EH (cell line): ENCODE measurements at places on chromosomes 3 and 15.
A peak's percentile ranks its signal among the peaks of the same experiment; 100 is the strongest.

DNA sequence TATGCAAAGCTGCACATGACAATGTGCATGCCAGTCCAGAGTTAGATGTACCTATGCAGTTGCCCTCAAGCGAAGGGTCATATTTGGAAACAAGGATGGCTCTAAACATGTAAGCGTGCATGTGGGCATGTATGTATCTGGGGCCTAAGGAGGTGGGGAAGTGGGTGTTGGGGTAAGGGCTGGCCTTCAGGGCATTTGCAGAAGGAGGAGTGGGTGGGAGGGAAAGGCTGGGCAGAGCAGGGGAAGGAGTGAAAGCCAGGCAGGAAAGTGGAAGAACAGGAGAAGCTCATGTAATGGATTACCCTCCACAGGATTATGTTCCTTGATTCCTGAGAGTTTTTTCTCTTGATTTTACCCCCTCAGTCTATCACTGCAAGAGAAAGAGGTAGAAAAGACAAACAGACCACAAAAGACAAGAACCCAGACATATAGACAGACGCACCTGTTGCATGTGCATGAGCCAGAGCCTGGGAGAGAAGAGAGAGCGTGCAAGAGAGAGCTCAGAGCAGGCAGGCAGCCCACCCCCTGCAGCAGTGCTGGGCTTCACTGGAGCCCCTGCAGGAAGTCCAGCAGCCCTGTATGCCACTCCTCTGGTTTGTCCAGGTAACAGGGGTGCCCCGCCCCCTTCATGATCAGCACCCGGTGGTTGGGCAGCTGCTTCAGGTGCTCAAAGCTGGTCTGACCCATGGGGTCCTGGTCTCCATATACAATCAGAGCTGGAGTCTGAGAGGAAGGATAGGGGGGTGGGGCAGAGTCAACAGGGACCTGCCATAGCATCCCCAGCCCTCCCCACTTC, 1.8 kb upstream of the PCBP4 start:
- DNase-seq = no peak

- no peak for DNase-seq
Measured at GRCh38 chr3:109902549-109902948, 565.2 kb upstream of the DPPA4 start.

- peak; percentile 1 for DNase-seq
Measured at GRCh38 chr15:61910839-61911369, 149.3 kb downstream of the VPS13C start.

DNA sequence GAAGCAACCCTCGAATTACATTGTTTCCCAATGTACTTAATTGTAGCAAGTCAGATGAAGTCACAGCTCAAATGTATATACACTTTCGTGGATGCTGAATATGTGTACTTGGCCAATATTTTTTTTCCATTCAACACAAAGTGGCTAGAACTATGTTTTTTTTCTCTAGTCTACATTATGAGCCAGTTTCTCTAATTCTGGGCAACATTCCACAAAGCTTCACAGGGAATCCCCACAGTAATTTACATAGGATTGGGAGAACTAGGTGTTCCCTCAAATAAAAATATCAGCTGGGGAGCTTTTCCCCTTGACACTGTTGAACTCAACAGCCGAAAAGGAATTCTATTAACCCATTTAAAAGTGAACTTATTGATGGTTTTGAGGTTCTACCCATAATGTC, 493.1 kb downstream of the MECOM start:
- no peak for DNase-seq

DNA sequence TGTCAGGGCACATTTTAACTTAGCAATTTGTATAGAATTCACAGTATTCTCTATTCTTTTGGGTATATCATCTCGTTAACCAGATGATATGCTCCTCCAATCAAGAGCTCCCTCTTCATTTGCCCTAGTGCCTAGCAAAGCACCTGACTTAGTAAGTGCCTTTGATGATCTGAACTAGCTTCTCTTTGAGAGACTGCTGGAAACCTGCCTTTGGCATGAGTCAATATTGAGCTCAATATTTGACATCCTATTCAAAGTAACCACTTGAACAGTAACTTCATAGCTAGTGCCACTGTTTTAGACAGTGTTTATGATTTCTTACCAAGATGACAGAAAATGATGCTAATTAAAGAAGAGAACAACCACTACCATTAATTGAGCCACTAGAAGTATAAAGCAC, 696.3 kb upstream of the UBE2E2 start:
- no peak for DNase-seq

DNA sequence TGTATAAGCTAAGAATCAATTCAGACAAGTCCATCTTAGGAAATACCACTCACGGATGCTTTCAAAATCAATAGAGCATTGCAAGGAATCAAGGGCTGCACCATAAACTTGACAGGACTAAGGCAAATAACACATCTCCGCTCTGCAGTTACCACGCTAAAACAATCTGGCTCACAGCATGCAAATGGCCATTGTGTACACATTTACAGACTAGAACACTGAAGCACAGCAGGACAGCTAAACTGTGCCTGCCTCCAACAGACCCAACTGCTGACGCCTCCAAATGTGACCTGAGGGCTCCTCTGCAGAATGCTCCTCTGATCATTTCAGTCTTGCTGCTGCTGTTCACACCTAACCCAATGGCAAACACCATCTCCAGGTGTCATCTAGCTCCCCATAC, 104.3 kb downstream of the MEX3B start:
- no peak for DNase-seq
